ENCODE measurements at places on chromosomes 5 and 9.

DNA sequence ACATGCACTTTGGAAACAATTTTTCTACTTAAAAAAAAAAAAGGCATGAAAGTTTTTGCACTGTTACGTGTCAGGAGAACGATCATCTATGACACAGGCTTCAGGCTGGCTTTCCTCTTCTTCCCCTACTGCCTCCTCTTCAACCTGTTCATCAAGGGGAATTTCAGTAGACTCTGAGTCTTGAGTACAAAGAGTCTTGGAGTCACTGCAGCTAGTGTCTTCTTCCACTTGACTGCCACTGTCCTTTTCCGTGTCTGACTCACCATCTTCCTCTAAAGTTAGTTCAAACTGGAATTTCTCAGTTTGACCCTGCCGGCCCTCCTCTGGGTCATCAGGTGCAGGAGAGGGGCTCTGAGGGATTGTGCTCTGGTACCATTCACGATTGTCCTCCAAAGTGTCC is 391.7 kb downstream of the RAB3C start:
- DNase-seq = no peak

DNA sequence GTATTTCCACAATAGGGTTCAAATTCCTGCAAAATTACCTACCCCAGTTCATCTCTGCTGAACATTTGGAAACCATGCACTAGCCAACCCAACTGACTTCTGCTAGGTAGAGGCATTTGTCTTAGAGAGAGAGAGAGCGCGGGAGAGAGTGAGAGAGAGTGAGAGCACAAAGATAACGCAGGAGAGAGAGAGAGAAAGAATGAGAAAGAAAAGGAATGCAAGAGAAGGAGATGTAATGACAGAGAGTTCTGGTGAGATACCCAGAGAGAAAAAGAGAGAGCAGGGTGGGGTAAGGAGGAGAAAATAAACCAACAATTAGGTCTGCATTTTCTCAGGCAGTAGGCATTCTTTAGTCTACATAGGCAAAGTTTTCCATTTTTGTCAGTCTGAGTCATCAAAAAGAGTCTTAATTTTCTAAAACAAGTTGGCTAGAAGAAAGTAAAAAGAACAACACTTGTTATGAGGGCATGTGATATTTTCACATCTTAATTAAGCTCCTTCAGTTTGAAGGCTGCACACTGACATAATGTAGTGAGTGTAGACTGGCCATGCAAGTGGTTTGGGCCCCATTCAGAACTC is 98.2 kb downstream of the MAP1B start:
- no peak for DNase-seq

GRCh38 chr5:116454417-116454927 is 120.2 kb downstream of the SEMA6A start:
- peak; percentile 14 for DNase-seq

GRCh38 chr5:80763211-80763610 is 108.4 kb upstream of the DHFR start:
- DNase-seq = no peak

DNA sequence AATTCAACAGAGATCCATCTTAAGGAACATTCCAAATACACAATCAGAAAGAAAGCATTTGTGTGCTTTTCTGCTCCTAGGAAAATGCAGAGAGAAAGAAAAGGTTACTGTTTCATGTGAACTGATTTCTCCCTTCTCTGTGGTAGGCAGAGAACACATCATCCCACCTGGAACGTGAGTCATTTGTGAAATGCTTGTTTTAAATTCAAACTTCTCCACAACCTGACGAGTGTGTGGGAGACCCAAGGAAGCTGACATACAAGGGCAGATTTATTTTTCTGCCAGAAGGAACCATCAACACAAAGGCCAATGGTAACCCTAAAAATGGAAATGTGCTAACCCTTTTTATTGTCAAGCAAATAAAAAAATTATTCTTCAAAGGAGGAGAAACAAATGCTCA is 156.4 kb downstream of the EFNA5 start:
- DNase-seq = no peak
